ENCODE measurements at places on chromosomes 13 and 19.

DNA sequence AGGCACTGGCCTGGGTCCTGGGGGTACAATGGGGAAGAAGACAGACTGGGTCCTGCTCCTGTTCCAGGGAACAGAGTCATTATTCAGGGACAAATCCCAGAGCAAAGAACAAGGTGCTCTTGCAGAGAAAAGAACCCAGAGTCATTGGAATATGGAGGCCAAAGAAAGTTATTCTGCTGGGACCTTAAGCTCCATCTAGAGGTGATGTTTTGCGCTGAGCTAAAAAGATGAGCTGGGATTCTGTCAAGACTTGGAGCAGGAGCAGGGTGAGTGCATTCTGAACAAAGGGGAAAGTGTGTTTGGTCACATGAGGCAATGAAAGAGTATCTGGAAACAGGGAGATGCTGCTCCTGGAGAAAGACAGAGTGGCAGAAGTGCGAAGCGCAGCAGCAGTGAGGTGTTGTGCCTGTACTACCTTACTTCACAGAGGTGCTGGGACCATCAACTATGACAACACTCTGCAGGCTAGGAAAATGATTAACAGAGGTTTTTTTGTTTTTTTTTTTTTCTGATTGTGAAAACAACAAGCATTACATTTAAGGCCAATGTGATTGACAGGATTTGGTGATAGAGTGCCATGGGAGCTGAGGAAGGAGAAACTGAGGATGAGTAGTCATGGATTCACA, 95.3 kb upstream of the TNFSF11 start:
- no peak for DNase-seq

DNA sequence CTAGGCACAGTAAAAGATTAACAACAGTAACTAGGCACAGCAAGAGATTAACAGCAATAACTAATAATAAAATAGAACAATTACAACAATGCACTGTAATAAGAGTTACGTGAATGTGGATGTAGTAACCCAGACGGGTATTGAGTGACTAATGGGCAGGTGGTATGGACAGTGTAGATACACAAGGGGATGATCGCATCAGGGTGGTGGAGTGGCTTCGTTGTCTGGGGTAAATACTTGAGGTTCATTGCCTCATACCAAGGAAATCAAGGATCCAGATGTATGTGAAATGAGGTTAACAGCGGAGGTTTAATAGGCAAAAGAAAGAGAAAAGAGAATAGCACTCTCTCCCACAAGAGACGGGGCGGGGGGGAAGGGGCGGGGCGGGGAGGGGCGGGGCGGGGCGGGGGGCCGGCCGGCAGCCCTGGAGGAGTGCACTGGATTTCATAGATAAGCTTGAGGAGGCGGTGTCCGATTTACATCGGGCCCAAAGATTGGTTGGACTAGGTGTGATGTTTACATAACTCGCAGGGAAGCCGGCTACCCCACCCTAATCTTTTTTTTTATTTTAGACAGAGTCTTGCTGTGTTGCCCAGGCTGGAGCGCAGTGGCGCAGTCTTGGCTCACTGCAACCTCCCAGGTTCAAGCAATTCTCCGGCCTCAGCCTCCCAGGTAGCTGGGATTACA, 106.3 kb downstream of the KCTD15 start:
- DNase-seq: no peak

GRCh38 chr13:74796157-74796556, 662.0 kb upstream of the KLF12 start:
- DNase-seq: no peak

- no peak for DNase-seq
These were observed at the start of gene ZNF331 for GRCh38 chr19:53537521-53538377. Gene ZNF331 (plus strand): TSS chr19:53538145. CDS start chr19:53569377, 31,232 bp downstream.

DNA sequence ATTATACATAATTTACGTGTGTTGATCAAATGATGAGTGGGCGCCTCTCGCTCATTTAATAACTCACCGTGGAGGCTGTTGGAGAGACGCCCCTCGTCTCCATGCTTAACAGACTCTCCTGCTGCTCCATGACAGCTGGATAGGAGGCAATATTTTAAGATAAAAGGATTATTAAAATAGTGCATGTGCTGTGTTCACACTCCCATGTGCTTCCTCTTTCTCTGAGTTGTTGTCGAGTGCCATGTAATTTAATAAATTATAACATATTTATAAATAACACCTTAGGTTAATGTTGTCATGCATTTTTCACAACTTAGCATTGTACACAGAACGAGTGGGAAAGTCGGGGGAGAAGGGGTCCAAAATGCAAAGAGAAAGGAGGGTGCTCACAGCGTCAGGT, 161.4 kb upstream of the TSHZ3 start:
- DNase-seq: no peak
